Activated T-cell treated with anti-CD3 and anti-CD28 coated beads for 4 hours (primary cell): ENCODE measurements at places on chromosomes 3 and 15.

DNA sequence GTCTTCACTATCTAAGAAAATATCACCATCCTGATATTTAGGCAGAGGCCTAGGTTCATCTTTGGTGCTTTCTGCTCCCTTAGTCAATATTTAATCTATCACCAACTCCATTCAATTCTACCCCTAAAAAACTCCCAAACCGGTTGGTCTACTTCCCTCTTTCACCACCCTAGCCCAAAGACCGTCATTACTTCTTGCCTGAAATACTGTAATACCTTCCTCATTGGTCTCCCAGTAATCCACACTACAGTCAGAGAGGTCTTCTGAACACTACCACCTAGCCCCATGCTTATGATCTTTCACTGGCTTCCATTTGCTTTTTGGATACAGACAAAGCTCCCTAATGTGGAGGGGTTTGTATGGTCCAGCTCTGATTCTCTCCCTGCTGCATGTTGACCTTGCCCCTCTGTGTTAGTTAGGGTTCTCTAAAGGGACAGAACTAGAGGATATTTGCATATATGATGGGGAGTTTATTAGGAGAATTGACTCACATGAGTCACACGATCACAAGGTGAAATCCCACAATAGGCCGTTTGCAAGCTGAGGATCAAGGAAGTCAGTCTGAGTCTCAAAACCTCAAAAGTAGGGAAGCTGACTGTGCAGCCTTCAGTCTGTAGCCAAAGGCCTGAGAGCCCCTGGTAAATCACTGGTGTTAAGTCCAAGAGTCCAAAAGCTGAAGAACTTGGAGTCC is 36.4 kb upstream of the ATP2C1 start:
- DNase-seq, result no peak

GRCh38 chr3:66555214-66555844 is 54.5 kb upstream of the LRIG1 start:
- DNase-seq, result no peak

GRCh38 chr3:45978006-45978761 is 17.4 kb downstream of the FYCO1 start:
- no peak for DNase-seq

DNA sequence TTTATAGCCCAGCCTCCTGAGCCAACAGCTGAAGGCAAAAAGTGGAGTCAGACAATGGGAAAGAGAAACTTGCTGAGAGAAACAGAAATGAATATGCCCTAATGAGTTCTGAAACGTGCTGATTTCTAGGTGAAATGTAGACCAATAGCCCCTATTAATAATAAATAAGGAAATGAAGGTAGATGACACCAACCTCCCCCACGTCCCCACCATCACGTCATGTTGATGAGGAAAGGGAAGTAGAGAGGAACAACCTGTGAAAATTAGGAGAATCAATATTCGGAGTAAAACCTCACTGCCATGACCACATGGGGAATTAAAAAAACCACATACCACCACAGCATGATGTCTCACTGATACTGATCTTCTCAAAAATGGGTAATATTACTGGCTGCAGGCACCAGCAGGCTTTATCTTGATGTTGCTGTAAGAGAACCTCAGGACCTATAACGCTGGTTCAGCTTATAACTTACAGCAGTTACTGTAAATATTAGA is 64.0 kb downstream of the KAT2B start:
- DNase-seq, result peak; percentile 34

DNA sequence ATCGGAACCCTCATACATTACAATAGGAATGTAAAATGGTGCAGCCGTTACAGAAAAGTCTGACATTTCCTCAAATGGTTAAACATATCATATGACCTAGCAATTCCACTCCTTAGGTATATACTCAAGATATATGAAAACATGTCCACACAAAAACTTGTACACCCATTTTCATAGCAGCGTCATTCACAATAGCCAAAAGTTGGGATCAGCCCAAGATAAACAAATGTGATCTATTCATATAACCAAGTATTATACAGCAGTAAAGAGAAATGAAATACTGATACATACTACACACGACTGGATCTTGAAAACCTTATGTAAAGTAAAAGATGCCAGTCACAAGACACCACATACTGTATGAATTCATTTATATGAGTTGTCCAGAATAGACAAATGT is 102.4 kb downstream of the MSL2 start:
- DNase-seq, result no peak

GRCh38 chr3:171758109-171758508 is 52.2 kb downstream of the PLD1 start:
- no peak for DNase-seq

GRCh38 chr3:24496529-24497482 is 2.2 kb upstream of the THRB start:
- no peak for DNase-seq

- DNase-seq, result no peak
Observed at GRCh38 chr3:183477801-183478456, 49.5 kb upstream of the MCF2L2 start.

GRCh38 chr15:52208306-52208946 is 17.2 kb upstream of the GNB5 start:
- peak; percentile 66 for DNase-seq

DNA sequence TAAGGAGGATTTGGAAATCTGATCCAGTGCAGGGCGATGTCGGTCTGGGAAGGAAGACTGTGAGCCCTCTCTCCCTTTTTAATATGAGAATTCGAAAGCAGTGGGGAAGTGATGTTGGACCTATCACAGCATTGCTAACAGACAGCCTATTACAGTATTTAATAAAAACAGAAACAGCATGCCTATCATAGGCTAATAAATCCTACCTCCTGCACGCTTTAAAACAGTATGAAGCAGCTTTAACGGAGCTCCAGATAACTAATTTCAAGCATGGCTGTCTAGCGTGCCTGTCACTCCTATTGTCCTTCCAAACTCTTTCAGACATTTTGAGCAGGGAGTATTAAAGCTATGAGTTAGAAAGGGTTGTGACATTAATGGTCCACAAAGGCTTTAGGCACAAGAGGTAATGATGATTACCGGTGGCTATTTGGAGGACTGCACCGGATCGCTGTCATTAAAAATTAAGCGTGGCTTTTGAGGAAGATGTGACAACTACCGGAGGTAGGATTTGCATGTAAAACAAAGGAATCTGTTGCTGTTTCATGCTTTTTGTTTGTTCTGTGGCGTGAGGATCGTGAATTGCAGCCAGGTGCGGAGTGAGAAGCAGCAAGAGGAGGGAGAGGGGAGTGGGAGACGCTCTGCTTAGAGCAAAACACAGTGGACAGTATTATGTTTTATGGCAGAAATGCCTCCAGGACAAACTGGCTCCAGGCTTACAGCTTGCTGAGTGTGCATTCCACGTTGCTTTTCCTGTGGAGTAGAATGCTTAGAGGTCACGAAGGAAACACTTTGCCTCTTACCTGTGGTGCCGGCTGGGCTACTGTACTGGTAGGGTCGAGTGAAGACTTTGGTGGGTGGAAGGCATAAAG is at the start of gene KCNMB2:
Gene KCNMB2, plus strand, starts transcription at position 226 of the 869 bp plus-strand sequence.
- DNase-seq, result no peak

DNA sequence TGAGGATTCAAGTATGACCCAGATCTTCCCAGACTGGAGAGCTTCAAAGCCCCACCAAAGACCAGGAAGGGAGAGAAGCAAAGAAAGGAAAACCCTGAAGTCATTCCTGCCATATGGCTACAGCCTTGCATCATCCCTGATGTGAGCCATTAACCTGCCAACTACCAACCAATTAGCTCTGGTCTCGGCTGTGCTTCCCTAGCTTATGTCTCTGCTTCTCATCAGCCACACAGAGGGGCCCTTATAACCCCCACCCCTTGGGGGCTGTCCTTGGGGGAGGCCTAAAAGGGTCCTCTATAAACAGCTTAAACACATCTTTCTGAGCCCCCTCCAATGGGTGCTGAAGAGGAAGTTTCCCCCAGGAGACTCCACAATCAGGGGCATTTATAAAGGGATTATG is 52.8 kb downstream of the NOX5 start:
- no peak for DNase-seq

GRCh38 chr3:81249540-81250029 is 511.9 kb downstream of the GBE1 start:
- DNase-seq, result no peak

- no peak for DNase-seq
Observed at GRCh38 chr3:113614402-113614801, 82.0 kb downstream of the USF3 start.

- no peak for DNase-seq
Observed at GRCh38 chr3:140234256-140234655, 299.3 kb downstream of the CLSTN2 start.

- DNase-seq, result no peak
Observed at GRCh38 chr3:165256554-165257065, 60.4 kb upstream of the SLITRK3 start.

GRCh38 chr3:190513409-190514370 is at the start of gene IL1RAP:
Gene IL1RAP (plus strand): TSS chr3:190514085. CDS start chr3:190564290, 50,205 bp downstream.
- peak; percentile 70 for DNase-seq

DNA sequence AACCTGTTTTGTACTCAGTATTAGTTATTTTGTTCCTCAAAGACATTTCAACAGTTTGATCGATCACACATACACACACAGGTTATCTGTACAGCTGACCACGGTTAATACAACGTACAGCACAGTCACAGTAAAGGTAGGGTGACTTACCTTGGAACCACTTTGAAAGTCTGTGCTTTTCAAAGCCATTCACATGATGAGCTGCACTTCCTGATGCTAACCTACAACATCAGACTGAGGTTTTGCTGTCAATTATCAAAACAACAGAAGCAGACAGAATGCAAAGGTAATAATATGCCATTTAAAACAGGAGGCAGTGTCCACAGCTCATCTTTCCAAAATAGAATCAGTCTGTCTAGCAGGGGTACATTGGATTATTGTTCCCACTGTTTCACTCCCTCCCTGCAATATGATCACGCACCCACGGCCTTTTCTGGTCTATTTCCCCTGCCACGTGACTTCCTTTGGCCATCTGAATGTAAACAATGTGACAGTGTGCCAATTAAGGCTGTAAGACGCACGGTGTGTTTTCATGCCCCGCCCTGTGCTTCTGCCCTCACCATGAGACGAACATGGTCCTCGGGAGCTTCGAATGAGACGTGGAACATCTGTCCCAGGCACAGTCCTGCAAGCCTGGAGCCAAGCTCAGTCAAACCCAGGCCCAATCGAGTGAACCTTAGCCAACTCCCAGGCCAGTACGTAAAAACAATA is 102.4 kb downstream of the FMN1 start:
- no peak for DNase-seq

DNA sequence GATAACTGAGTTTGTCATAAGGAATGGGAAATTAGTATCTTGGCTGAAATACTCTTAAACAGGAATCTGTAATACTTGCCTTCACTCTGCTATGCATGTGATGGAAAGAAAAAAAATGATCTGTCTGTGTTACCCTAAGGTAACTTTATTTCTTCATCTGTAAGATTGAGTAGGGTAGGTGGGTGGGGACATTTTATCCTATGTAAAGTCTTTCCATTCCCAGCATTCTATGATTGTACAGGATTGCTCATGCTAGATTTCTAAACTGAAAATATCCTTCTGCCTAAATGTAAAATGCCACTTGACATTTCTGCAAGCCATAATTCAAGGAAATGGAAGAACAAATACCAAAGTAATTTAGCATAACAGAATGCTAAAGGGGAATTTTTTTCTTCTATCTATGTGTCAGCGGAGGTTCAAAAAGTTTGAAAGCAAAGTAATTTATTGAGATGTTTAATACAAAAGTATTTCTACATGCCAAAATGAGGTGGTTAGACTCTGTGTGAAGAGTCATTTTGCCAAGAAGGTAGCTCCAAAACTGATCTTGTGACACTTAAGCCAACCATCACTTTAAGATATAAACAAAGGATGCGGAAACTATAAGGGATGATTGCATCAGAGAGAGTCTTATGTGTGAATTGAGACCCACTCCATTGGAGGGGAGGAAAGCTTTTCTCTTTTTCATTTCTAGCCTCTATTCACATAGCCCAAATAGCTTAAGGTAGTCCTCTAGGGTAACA is 46.6 kb upstream of the SERPINI2 start:
- DNase-seq, result no peak

DNA sequence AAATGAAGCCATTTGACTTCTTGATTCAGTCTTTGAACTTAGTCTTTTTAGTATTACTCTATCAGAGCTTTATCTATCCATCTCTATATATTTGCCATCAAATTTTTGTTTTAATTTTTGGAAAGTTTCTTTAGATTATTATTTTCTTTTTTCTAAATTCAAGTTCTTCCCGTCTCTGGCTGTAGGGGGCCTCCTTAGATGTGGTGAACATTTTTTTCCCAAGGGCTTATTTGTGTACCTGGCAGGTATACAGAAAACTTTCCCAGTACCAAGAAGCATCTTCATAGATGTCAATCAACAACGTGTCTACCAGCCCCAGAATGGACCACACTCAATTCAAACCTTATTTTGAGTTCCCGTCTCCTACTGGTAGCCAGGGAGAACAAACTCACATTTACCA is 486.8 kb upstream of the CNTN4 start:
- DNase-seq, result no peak

- no peak for DNase-seq
Observed at GRCh38 chr15:57654153-57654852, 52.2 kb upstream of the POLR2M start.

GRCh38 chr3:59510576-59510975 is 460.8 kb upstream of the CFAP20DC start:
- DNase-seq, result no peak

DNA sequence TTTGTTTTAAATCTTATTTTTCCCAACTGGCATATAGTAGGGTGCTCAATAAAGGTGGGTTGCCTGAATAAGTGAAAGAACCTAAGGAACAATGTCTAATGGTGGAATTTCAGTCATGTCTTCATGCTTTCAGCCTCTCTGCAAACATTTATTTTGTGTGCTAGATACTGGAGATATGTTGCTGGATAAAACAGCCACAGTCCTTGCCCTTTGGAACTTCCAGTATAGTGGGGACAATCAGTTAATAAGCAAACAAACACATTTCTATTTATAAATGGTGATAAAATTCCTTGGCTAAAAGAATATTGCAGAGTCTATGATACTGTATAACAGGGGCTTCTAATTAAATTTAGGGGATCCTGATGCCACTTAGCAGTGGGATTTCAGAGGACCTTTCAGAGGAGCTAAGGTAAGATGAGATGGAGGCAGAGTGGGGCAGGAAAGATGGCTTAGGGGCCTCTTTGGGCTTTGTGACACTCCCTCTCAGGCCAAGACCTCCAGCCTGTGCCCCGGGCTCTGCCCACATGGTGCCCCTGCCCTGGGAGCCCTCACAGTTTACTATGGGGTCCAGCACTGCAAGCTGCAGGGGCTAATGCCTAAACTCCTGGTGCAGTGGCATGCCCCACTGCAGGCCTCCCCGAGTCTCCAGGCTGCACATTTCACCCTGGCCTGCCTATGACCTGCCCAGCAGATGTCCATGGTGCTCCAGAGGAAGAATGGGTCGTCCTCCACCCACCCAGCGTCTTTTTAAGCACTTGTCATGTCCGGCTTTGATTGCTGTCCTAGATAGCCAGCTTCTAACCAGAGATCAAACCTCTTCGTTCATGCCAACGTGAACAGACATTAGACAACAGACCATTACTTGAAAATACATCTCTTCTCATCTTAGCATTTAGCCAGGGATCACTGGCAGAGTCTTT is 61.6 kb upstream of the PRR23C start:
- DNase-seq, result no peak

GRCh38 chr3:147002721-147003120 is 397.6 kb upstream of the PLSCR5 start:
- DNase-seq, result no peak
